CD4-positive, alpha-beta T cell treated with Interleukin-4 for 1 hour (primary cell): ENCODE measurements at places on chromosomes 2 and 18.

- DNase-seq: peak; percentile 44
These were observed 11.4 kb downstream of the OSGEPL1 start for GRCh38 chr2:189751080-189751658.

DNA sequence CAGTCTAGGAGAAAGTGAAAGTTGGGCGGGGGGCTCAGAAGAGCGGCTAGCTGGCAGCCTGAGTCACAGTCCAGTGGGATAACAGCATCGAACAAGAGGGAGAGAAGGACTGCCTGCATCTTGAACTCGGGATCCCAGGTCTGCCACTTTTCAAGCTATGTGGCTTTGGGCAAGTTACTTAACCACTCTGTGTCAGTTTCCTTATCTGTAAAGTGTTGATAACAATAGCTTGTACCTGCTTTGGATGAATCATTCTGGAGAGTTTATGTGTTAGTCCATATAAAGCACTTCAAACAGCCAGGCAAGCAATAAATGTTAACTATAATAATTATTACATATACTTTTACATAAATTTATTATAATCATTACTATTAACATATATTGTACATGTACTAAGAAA, 4.6 kb downstream of the DYSF start:
- no peak for DNase-seq

DNA sequence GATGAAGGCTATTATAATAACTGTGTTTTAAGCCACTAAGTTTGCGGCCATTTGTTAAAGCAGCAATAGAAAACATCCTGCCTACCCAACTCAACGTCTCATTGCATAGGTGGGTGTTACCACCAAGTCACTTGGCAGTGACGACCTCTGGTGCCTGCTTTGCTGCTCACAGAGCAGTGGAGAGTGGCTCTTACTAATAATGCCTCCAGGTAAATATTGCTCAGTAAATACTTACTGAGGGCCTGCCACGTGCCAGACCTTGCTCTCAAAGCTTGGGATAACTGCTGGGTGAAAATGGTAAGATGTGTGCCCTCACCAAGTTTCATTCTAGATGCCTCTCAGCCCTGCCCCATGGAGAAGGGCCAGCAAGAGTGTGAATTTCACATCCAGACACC, 27.7 kb downstream of the ITGA6 start:
- no peak for DNase-seq

GRCh38 chr2:9793156-9793917, 49.9 kb upstream of the TAF1B start:
- DNase-seq: no peak

GRCh38 chr2:223692191-223692947, 90.2 kb upstream of the SCG2 start:
- DNase-seq: no peak

GRCh38 chr2:166127217-166128155, at the start of gene SCN1A:
SCN1A (minus strand) TSS chr2:166128020; CDS start chr2:166073621, 54,399 bp downstream.
- DNase-seq: no peak

DNA sequence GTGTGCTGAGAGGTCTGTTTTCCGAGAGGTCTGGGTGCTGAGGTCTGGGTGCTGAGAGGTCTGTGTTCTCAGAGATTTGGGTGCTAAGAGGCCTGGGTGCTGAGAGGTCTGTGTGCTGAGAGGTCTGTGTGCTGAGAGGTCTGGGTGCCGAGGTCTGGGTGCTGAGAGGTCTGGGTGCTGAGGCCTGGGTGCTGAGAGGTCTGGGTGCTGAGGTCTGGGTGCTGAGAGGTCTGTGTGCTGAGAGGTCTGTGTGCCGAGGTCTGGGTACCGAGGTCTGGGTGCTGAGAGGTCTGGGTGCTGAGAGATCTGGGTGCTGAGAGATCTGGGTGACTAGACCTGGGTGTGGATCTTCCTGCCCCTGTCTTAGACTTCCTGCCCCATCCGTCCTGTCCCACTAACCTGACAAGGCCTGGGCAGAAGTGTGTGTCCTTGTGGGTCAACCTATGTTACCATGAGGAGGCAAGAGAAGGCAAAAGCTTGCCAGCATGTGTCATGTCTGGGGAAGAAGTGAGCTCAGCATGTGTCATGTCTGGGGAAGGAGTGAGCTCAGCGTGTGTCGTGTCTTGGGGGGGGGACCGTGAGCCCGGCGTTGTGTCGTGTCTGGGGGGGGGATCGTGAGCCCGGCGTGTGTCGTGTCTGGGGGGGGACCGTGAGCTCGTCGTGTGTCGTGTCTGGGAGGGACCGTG, 69.3 kb downstream of the KCNG2 start:
- no peak for DNase-seq

- DNase-seq: no peak
These were observed 7.0 kb upstream of the ALPK2 start for GRCh38 chr18:58635891-58636290.

GRCh38 chr2:35462226-35462998, 893.2 kb upstream of the CRIM1 start:
- DNase-seq: no peak

GRCh38 chr2:129224022-129224421, 755.4 kb upstream of the RAB6C start:
- DNase-seq: no peak

DNA sequence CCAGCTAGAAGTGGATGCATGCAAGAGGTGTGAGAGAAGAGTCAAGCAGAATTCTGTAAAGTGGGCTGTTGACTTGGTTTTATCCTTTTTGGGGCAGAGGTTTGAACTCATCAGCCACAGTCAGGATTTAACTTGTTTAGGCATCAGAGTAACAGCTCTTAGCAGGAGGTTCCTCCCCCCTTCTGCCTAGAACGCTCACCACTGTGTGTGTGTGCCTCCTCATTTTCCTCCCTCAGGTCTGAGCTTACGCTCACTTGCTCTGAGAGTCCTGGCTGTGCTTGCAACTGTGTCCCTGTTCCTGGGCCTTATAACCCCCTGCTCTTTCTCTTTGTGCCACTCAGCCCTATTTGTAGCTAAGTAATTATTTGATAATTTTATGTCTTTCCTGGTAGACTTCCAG, 167.9 kb downstream of the TMEM182 start:
- no peak for DNase-seq

- DNase-seq: peak; percentile 14
These were observed 11.5 kb downstream of the TEX44 start for GRCh38 chr2:231604101-231604684.

DNA sequence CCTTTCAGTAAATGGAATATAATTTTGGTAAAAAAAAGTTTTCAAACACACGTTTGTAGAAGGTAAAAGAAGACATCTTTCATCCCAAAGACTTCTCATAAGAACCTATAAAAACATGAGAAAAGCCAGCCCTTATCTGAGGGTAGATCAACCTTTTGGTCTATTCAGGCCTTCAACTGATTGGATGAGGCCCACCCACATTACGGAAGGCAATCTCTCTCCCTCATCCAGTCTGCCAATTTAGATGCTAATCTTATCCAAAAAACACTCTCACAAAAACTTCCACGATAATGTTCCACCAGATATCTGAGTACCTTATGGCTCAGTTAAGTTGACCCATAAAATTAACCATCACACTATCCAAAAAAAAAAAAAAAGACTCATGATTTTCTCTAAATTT, 2.2 kb upstream of the CDH20 start:
- no peak for DNase-seq

DNA sequence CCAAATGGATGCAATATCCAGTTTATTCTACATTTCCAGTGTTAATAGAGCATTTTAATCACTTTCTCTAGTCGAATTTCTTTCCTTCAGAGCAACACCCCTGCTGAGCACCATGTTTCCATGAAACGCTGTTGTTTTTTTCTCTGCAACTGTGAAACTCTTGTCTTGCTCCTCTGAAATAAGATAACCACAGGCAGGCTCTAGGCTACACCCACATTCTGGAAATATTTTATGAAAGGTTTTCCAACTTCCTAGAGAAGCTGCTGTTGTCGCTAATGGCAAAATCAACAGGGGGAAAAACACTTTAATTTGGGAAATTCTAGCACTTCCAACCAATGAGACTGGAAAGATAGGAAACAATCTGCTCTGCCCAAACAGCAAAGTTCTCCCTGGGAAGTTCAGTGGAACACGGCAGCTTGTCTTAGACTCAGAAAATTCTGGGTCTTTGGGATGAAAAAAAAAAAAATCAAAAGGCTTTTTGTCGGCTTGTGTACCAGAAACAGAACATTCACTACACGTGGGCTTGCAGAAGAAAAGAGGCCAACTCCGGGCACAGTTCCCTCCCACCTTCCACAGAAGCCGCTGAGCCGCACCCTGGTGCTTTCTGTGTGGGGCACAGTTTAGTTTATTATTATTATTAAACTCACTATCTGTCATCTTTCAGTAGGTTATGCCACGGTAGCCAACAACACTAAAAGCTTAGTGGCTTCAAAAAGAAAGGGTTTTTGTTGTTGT, 98.7 kb downstream of the MMADHC start:
- DNase-seq: no peak
